Hematopoietic multipotent progenitor cell treated with erythropoietin and hydrocortisone succinate and interleukin-3 and kit ligand, for 17 days (in vitro differentiated cells): ENCODE measurements at places on chromosomes 5 and 9.

DNA sequence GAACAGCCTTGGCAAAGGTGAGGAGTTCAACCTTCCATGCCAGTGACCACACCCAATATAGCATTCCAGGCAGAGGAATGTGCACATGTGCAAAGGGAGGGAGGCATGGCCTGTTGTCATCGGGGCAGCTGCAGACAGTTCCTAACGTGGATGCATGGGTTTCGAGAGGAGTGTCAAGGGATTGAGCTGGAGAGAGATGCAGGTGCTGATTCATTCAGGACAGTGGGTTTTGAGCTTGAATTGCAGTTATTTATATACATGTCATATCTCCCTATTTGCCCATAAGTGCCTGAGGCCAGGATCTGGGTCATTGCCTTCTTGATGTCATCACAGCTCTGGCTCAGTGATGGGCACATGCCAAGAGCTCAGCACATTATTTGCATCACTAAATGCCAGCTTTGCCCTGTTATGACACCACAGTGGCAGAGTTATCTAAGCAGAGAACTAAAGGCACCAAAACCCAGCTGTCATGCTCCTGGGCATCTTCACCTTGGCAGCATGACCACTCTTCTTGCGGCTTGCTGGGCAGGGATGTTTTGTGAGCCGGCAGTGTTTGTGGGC lies 278.0 kb downstream of the NTRK2 start:
- no peak for DNase-seq

DNA sequence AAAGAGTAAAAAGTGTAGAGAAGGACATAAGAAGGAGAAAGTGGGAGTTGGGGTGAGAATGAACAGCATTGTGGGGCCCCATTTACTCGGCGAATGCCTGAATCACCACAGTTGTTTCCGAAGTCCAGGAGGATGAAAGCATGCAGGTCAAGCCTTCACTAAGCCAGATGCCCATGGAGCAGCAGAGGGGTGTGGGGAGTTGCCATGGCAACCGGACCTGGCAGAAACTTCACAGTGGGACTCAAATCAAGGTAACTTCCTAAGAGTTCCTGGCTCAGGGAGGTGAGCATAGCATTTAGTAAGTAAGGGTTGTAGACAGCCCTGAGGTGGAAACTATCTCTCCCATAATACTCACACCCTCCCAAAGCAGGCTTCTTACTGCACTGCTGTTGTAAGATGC lies 357.1 kb downstream of the TRIM32 start:
- DNase-seq = no peak

GRCh38 chr5:109620651-109621050 lies 69.1 kb upstream of the MAN2A1 start:
- DNase-seq = no peak

DNA sequence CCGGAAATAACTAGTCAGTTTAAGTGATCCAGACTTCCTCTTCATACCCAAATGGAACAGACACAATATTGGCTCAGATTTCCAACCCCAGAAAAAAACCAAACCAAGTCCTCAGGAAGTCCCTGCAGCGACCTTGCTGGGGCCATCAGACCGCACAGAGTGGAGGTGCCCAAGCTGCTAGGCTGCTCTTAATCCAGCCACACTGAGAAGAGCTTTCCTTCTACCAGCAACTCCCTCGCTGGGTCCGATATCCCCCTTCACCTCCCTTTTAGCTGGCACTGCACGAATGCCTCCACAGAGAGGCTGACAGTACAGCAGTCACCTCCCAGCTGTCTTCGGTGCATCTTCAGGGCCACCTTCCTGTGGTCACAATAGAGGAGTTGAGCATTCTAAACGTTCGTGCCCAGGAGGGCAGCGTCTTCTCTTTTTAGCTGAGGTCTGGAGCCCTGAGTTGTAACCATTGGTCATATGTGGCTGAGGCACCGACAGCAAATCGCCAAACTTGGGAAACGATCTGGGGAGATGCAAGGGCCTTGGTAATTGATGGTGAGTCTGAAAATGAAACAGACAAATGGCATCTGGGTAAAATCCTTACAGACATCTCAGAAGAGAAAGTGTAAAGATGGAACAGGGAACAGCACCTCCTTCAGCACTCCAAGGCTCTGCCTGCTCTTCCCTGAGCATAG lies 5.7 kb downstream of the NAIF1 start:
- no peak for DNase-seq

DNA sequence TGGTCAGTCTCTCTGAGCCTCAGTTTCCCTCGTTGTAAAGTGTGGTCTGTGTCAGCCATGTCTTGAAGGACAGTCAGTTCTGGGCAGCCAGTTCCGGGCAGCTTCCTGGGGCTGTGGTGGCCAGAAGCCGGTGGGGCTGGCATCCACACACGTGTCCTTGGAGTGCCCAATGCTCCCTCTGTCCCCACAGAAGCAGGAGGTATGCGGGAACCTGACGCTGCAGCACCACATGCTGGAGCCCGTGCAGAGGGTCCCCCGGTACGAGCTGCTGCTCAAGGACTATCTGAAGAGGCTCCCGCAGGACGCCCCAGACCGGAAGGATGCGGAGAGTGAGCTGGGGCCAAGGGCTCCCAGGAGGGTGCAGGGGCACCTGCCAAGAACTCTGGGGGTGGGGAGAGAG lies 48.4 kb upstream of the SUSD3 start:
- no peak for DNase-seq

GRCh38 chr9:75130621-75131230 lies 42.4 kb downstream of the OSTF1 start:
- no peak for DNase-seq

GRCh38 chr5:108387758-108388157 lies 5.9 kb upstream of the FBXL17 start:
- DNase-seq = no peak

DNA sequence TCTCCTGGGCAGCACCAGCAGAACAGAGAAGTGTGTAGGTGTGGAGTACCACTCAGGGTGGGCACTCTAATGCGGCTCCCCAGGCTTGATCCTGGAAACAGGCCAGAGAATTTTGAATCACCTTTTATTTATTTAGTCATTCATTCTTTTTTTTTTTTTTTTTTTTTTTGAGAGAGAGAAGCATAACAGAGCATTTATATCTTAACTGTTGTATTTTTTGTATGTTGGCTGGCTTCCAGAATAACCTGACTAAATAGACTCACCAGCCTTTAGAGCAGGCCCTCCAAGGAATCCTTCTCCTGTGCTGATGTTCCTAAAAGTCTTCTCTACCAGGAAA lies 153.4 kb downstream of the PIK3R1 start:
- peak; percentile 69 for DNase-seq

- DNase-seq = no peak
Measured at GRCh38 chr5:77957-78804, 13.8 kb upstream of the PLEKHG4B start.

DNA sequence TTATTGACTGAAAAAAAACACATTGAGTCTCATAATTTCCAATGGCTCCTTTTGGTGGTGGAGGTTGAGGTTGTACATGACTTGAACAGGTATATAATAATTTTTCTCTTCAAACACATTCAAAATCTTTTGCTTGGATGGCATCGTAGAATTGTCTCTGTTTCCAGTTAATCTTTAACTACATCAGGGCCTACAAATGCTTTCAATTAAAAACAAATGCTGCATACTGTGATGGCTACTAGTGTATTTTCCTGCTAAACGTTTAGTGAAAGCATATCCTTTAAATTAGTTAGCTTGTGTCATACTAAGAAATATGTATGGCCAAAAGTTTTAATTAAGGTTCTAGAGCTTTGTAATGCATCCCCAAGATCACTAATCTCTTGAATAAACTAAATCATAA lies 313.8 kb downstream of the SLF1 start:
- no peak for DNase-seq

DNA sequence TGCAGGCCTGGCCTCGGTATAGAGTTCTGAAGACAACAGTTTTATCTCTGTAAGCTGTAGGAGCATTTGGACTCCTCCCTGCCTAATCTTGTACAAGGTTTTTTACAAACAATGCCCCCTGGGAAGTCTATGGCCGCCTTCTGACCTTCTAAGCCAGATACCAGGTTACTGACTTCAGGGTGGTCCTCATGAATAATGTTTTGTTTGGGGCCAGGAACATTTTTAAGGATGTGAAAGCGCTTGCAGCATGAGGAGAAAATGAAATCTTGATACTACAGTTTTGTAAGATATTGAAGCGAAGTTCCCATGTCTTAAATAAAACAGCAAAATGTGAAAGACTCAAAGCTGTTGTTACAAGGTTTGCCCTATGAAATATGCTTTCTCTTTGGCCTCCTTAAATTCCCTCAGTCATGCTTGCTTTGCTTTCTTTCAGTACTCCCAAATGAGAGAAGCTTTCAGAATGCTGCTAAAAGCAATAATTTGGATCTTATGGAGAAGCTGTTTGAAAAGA lies 5.2 kb downstream of the ANKDD1B start:
- DNase-seq = no peak

DNA sequence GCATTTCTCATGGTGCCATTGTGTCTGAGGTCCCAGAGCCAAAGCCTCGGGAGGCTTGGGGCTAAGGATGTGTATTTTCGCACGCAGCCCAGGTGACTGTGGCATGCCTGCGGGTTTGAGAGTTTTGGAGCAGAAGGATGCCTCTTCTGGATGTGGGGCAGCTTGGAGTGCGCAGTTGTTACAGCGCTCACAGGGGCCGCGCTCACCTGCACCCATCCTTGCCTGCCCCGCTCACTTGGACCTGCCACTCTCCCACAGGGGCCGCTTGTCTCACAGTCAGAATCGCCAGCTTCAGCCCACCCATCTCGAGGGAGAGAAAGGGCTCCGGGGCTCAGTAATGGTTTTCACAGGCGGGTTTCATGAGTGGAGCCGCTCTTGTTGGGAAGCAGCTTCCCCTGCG lies 132.9 kb downstream of the MVB12B start:
- DNase-seq = no peak

- no peak for DNase-seq
Measured at GRCh38 chr5:10140195-10140973, 109.3 kb downstream of the ATPSCKMT start.

- DNase-seq = no peak
Measured at GRCh38 chr5:40983781-40984180, 74.5 kb downstream of the C7 start.

GRCh38 chr9:101132801-101133200 lies 104.3 kb downstream of the PLPPR1 start:
- no peak for DNase-seq

GRCh38 chr5:60297658-60298057 lies 402.3 kb downstream of the DEPDC1B start:
- DNase-seq = no peak

DNA sequence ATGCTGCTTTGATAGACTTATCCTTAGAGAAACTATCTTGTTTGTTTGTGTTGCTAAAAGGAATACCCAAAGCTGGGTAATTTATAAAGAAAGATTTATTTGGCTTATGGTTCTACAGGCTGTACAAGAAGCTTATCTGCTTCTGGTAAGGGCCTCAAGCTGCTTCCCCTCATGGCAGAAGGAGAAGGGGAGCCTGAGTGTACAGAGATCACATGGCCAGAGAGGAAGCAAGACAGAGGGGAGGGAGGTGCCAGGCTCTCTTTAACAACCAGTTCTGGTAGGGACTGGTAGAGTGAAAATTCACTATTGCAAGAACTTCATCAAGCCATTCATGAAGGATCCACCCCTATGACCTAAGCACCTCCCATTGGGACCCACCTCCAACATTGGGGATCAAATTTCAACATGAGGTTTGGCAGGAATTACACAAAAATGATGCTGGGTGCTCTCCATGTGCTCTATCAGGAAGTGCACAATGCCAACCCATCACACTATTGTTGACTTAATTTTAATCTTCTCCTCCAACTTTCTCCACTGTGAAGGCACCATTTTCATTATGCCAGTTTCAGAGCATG lies 115.1 kb upstream of the SHB start:
- no peak for DNase-seq

DNA sequence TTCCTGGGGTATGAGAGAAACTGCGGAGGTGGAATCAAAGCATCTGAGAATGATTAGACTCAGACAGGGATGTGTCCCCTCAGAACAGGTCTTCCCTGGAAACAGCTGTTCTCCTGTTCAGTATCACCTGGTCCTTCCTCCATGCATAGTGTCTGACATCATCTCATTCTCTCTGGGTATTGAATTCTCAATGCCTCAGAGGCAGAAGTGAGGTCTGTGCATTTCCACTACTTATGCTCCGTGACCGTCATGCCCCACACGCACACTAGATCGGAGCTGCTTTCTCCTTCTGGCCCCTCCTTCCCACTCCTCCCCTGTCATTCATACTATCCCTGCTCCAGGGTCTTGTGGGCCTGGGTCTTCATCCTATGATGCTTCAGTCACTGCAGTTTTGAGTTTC lies 61.4 kb upstream of the DAB2IP start:
- no peak for DNase-seq

GRCh38 chr9:15889555-15889954 lies 336.7 kb downstream of the CCDC171 start:
- DNase-seq = no peak

DNA sequence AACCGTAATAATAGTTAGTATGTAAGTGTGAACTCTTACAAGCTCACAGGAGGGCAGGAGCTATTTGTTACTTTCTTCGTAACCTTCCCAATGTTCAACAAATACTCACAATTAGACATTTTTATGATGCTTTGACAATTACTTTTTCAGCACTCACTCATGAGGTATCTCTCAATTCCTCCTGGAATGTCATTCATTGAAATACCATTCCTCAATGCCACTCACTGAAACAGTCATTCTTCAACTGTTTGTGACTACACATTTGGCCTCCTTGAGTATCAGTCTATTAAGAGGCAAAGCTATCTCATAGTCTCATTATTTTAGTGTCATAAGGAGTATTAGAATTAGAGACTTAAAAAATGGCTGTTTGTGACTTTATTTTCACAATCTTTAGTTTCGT lies 734.1 kb upstream of the DMAC1 start:
- DNase-seq = no peak

GRCh38 chr5:66717455-66718373 lies 121.5 kb downstream of the MAST4 start:
- DNase-seq = no peak

- DNase-seq = no peak
Measured at GRCh38 chr9:32251539-32251938, 132.9 kb upstream of the ACO1 start.

DNA sequence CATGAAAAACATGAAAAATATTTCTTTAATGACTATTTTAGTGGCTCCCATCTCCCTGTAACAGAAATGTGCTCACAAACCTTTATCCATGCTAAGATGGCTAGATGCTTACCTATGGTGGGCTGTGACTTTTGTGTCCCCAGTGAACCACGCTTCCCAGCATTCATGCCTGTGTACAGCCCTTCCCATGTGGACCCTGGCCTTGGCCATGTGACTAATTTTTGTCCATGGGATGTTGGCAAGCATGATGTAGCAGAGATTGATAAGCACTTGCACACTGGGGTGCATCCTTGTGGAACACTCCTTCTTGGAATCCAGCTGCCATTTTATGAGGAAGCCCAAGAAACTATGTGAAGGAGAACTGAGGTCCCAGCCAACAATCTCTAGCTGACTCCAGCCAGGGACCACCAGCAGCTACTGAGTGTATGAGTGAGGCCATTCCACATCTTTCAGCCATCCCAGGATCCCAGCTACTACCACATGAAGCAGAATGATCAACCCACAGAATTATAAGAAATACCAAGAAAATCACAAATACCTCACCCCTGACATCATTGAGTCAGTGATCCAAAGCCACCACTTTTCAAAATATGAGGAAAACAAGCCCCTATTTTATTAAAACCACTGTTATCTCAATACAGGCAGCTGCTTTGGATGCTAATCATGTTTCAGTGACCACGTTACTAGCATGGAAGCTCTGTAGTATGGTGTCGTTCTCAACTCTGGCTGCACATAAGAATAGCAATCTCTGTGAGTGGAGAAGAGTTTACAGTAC lies 16.1 kb upstream of the RAI14 start:
- DNase-seq = no peak

- DNase-seq = no peak
Measured at GRCh38 chr5:153256-153655, 38.0 kb upstream of the LRRC14B start.

GRCh38 chr5:74530326-74531050 lies 110.0 kb downstream of the ENC1 start:
- no peak for DNase-seq
